NCI-H1092 (cell line): ENCODE measurements at places on chromosomes 2 and 18.
A peak's percentile ranks its signal among the peaks of the same experiment; 100 is the strongest.

- no peak for DNase-seq
Measured at GRCh38 chr2:46674488-46674887, 195.1 kb downstream of the TMEM247 start.

DNA sequence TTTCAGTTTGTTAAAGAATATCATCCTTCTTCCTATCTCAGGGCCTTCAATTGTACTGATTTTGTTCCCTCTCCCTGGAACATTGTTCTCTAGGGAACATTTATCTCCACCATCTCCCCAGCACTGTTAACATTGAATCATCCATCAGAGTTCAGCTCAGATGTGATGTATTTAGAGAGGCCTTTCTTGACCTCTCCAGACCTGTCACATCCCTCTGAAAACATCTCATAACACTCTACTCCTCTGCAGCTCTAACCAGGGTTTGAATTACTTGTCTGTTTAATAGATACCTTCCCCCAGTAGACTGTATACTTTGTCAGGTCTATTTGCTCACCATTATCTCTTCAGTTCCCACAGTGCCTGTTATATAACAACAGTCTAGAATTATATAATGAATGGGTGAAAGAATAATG is 98.6 kb downstream of the GALNT1 start:
- no peak for DNase-seq

GRCh38 chr18:78410094-78410786 is 569.4 kb upstream of the SALL3 start:
- no peak for DNase-seq

GRCh38 chr2:196131949-196132925 is 39.1 kb downstream of the STK17B start:
- no peak for DNase-seq

DNA sequence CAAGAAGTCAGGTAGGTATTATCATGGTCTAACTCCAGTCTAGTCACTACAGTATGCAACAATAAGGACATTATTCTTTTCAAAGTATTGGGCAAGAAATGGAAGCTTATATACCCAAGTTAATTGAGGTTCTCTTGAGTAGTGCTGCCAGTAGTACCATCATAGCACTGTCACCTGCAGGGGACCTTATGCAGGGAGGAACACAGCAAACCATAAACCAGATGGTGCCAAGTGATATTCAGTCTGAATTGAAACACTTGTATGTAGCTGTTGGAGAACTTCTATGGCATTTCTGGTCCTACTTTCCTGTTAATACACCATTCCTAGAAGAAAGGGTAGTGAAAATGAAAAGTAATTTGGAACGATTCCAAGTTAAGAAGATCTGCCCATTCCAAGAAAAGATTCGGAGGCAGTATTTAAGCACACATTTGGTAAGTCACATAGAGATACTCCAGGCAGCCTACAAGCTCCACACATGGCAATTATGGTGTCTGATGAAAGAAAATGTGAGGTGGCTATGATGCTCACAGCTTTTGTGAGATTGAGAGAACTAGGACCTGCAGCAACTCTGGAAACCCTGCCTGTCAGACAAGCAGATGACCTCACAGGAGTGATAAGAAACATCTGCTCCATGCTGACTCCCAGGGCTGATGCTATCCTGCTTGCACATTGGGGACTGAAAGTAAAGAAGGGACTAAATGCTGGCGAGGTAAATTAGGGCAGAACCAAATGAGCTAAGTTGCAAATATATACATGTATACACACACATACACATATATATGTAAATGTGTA is 174.7 kb downstream of the MC4R start:
- DNase-seq = no peak

- DNase-seq = no peak
Measured at GRCh38 chr2:217667512-217667911, 335.3 kb downstream of the TNS1 start.

GRCh38 chr2:204074456-204074855 is 137.9 kb downstream of the ICOS start:
- no peak for DNase-seq

- DNase-seq = peak; percentile 71
Measured at GRCh38 chr2:233989221-233989858, 61.2 kb upstream of the SPP2 start.

GRCh38 chr2:144643537-144644336 is 123.8 kb upstream of the ZEB2 start:
- no peak for DNase-seq

GRCh38 chr2:135096665-135097446 is 44.8 kb downstream of the RAB3GAP1 start:
- DNase-seq = no peak

GRCh38 chr18:58241877-58242276 is 197.9 kb downstream of the NEDD4L start:
- peak; percentile 66 for DNase-seq

GRCh38 chr18:13435586-13436333 is 217.2 kb downstream of the LDLRAD4 start:
- no peak for DNase-seq

DNA sequence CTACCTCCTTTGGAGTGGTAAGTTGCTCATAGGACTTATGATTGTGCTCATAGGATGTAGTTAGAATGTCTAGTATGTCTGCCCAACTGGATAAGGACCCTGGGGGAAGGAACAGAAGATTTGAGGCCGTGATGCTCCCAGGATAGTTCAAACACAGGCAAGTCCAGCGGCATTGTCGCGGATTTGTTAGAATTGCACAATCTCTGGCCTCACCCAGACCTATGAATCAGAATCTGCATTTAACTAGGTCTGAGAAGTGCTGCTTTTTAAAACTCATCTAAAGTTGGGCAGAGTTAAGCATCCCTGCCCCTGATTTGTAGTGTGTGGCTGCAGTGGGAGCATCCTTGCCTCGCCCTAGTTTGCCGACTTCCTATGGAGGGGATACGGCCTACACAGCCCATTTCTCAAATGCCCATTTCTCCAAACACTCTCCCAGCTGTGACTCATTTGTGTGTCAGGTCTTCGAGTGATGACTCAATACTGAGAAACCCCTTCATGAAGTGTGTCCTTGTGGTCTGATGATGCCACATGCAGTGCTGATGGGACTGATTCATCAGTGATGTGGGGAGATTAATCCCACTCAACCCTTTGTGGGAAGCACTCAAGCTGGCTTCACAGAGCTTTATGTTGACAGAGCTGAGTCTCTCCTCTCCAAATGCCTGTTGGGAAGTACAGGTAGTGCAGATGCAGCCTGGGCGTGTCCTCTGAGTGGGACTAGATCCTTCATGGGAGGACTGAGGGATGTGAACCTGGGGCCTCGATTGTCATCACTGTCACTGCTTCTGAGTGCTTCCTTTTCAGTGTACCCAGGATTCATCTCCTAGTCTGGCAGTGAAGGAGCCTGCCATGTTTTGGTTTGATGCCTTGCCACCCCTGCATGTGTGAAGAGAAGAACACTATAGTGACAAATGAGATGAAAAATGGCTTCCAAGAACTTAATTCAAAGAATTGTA is 18.7 kb downstream of the SMIM21 start:
- DNase-seq = peak; percentile 14
